Osteocyte (in vitro differentiated cells): ENCODE measurements at places on chromosomes 5 and 9. TPM values are rescaled to one million over a fixed set of nuclear protein-coding genes. Genes with fewer than 3 reads are reported as not detected.

DNA sequence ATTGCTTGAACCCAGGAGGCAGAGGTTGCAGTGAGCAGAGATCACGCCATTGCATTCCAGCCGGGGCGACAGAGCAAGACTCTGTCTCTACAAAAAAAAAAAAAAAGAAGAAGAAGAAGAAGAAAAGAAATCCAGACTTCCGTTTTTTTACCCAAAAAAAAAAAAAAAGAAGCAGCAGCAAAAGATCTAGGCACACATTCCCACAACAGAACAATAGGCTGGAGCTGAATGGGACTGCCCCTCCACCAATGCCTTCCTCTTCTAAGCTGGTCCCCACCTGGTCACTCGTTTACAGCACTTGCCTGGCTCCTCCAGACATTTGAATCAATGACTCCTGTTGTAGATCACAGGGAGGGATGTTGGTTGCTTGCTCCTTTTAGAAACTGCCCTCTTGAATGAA, 1.6 kb upstream of the LMAN2 start:
- no peak for DNase-seq

- DNase-seq, result no peak
Observed at GRCh38 chr5:148070621-148071020, 6.8 kb downstream of the SPINK5 start.

DNA sequence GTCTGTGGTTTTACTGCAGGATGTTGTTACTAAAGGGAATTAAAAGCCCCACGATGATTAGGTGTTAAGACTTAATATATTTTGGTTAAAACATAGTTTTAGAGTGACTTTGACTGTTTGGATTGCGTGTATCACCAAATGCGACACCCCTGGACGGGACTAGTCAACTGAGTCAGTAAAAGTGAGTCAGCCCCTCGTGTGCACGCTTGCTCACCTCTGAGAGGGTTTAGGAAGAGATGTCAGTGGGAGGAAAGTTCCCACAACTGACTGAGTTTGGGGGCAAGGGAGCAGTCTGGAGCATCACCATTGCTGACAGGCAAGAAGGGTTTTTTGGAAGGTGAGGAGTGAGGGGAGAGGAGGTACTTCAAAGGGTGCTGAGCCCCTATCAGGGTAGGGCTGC, 14.4 kb upstream of the DMRT3 start:
- DNase-seq, result no peak

- no peak for DNase-seq
Observed at GRCh38 chr5:67135381-67135984, 61.1 kb downstream of the CD180 start.

- no peak for DNase-seq
Observed at GRCh38 chr9:105328872-105329718, 84.6 kb downstream of the SLC44A1 start.

DNA sequence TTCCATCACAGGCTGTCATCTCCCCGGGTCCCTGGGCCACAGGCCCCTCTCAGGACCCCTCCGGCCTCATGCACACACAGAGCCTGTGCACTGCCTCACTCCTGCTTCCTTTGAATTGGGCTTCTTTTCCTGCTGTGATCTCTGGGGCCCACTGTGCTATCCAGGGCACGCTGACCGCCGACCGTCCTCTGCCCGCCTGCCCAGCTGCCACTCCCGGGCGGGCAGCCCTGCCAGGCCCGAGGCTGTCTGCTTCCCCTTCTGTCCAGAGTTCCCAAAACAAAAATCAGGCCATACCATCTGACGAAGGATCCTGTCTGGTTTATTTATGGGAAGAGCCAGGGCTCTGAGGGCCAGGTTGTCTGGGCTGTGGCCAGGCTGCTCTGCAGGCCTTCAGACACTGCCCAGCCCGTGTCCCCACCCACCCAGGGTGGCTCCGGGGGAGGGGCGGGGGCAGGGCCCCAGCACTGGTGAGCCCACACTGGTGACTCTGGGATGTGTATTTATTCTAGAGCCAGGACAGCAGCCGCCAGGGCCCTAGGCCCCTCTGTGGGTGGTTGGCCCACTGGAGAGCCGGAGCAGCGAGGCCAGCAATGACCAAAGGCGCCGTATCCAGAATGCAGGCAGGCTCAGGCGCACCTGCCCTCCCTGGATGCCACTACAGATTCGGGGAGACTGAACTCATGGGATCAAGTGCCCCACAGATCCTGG, 57.0 kb downstream of the ADAMTS2 start:
- DNase-seq, result no peak

DNA sequence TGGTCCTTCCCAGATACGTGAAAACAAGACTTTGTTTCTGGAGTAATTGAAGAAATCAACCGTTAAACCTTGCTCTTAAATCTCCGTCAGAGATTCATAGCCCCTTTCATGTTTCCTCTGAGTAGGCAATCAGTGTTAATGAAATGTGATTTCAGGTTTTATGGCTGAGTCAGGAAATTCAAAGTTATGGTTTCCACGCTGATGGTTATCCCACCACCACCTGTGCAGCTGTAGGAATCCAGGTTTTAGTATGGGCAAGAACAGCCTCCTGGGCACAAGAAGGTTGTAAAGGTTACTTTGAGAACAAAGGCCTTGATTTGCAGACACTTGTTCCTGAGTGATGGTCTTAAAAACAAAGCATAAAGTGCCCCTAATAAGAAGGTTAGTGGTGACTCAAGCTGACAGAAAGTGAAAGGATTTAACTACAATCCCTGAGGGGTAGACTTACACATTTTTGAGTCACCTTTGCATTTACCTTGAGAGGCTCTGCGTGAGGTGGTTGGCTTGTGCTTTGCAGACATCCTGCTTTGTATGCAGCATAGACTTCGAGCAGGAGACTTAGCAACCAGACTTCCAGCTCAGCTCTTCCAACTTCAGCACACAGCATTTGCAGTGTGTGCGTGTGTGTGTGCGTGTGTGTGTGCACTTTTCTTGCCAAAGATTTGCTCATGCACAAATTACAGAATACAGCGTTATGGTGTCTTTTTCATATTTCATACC, 159.6 kb downstream of the TLE4 start:
- DNase-seq, result no peak

- no peak for DNase-seq
Observed at GRCh38 chr9:121123816-121124535, 49.2 kb downstream of the CNTRL start.

DNA sequence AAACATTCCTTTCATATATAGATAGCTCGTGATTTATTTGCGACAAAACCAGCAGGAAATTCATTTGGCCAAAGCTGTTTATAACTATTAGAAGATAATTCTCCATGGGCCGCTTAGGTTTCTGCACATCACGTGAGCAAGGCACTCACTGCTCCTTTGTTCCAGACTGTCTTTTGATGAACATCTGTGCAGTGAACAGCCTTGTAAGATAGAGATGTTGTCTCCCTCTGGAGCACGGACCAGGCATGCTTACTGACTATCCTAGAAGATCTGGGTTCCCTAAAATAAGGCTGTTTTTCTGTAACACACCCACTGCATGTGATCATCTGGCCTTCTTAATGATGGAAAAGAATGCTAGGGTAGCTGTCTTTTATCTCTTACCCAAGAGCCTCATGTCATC, 30.9 kb downstream of the YIPF5 start:
- no peak for DNase-seq

DNA sequence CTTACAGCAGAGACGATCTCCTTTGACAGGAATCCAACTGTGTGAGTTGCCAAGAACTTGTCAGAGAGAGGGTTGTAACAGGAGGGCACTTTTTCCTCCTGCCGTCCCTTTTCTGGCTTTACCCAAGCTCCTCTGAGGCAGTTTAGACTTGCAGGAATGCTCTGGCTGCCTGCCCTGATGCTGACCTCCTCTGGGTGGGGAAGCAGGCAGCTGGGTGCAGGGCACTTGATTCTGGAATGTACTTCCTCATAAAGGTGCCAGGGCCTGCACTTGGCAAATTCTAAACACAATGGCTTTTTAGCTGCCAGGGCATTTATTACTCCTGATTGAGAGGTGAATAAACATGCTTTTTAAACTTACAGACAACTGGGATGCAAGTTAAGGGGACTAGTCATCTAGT, 190.4 kb downstream of the EPB41L4A start:
- peak; percentile 86 for DNase-seq

GRCh38 chr5:78506261-78507024, 142.1 kb downstream of the LHFPL2 start:
- DNase-seq, result no peak

GRCh38 chr5:54329731-54330709, 19.6 kb upstream of the ARL15 start:
- DNase-seq, result no peak

Gene SARDH
- 0.21 and 0.56 TPM in 2 replicates for total RNA-seq

Gene STC2
- total RNA-seq, result 334 and 341 TPM in 2 replicates

Gene OCLN
- 4.4 and 4.5 TPM in 2 replicates for total RNA-seq

Gene SEC61B
- total RNA-seq, result 145 and 148 TPM in 2 replicates

Gene SLC6A18
- total RNA-seq, result not detected in 2 replicates

Gene TEX48
- total RNA-seq, result not detected in 2 replicates

Gene SIMC1
- 19.7 and 22.4 TPM in 2 replicates for total RNA-seq

Gene PCDHB13
- 2.2 and 2.4 TPM in 2 replicates for total RNA-seq

Gene SLCO6A1
- 0.65 and 0.78 TPM in 2 replicates for total RNA-seq

Gene TLN1
- 433 and 439 TPM in 2 replicates for total RNA-seq

Gene COMMD10
- total RNA-seq, result 21.2 and 26.3 TPM in 2 replicates
